SK-MEL-5 (cell line): ENCODE measurements at places on chromosomes 12 and 14. TPM values are rescaled to one million over a fixed set of nuclear protein-coding genes. Genes with fewer than 3 reads are reported as not detected.

DNA sequence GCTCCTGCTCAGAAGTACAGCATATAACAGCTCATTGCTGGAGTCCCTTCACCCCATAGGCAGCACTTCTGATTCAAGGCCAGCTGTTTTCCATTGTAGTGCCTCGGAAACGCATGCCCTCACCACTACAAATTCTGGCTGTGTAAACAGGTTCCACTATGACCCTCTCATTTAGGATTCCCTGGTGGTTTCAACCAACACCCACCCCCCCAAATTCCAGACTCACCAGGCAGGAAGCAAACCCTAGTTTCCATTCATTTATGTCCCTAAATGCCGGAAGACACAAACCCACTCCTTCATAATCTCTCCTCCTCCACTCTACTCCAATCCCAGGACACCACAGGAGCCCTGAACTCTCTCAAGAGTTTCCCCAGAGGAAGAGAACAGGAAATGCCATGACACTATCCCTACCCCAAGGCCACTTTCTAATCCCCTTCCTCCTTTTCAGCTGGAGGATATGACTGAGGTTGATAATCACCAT is 75.9 kb upstream of the TMPO start:
- peak; percentile 27 for DNase-seq

- no peak for DNase-seq
Measured at GRCh38 chr12:130632642-130633041, 83.5 kb downstream of the RIMBP2 start.

MGP gene
- total RNA-seq: 402 and 415 TPM in 2 replicates

KRT80 gene
- 0.11 TPM in 2 replicates for total RNA-seq

GRCh38 chr12:65879878-65880277 is 55.6 kb downstream of the HMGA2 start:
- peak; percentile 49 for DNase-seq

TAMALIN gene
- total RNA-seq: 25.5 and 26.7 TPM in 2 replicates

DNA sequence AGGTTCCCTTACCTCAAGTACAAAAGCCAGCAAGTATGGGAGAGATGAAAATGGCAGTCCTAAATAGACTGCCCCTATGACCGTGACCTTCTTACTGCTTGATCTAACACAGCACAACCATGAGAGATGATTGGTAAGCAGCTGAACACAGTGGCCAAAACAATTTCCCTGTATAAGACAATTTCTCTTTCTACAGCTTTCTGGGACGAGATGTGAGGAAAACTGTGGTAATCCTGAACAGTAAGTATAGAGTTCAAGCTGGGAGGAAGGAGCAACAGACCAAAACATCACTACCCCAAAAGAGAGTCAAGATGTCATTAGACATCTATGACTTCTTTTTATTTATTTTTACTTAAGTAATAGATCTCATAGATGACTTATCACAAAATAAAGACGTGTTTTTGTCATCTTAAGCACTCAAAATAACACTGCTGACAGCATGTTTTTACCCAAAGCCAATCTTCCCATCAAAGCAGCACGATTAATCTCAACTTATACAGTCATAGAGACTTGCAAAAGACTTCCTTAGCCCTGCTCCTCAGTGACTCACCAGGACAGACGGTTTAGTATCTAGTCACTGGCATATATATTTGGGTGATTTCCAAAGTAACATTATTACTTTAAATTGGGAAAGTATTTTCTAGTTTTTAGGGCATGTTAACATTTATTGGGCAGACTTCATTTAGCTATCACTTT is 3.7 kb downstream of the TMEM52B start:
- no peak for DNase-seq

- no peak for DNase-seq
Measured at GRCh38 chr12:11758510-11759493, 109.3 kb downstream of the ETV6 start.

GRCh38 chr12:89461649-89462612 is 62.7 kb downstream of the GALNT4 start:
- peak; percentile 87 for DNase-seq

- no peak for DNase-seq
Measured at GRCh38 chr14:55628426-55628825, 48.4 kb downstream of the KTN1 start.

DNA sequence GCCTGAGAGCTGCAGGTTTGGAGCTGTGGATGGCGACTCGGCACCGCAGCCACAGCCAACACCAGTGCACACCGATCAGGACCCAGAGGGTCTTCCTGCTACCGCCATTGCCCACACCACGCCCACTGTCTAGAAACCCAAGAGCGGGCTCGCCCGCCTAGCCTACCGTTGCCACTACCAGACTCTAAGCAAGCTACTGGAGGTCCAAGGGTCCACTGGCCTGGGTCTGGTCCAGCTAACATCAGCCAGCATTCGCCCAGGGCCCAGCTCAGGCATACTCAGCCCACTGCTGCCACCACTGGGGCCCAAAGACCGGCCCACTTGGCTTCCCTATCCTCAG is 30.5 kb upstream of the MON2 start:
- DNase-seq: no peak

OTOGL gene
- total RNA-seq: 2.7 and 3.1 TPM in 2 replicates

- DNase-seq: no peak
Measured at GRCh38 chr14:71231521-71232393, 324.5 kb downstream of the PCNX1 start.

DNA sequence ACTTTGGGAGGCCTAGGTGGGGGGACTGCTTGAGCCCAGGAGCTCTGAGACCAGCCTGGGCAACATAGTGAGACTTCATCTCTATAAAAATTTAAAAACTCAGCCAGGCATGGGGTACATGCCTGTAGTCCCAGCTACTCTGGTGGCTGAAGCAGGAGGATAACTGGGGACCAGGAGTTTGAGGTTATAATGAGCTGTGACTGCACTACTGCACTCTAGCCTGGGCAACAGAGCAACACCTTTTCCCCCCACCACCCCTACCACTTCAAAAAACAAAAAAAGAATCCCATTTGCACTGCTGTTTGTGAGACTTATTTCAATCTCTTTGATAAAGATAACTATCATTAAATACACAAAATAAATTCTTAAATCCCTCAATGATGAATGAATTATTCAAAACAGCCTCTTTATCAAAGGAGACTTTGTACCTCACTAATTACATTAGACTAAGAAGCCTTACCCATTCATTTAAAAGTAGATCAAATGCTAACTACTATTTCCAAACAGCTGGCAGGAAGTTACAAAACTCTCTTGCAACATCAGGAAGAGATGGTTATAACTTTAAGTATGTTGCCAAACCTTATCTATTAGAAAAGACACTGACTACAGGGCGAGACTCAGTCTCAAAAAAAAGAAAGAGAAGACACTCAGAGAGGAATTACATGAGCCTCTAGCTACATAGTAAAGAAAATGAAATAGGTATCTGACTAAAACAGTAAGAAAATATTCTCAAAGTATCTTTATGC is 14.7 kb downstream of the BLTP3B start:
- DNase-seq: no peak

GRCh38 chr12:124906606-124907261 is 7.7 kb downstream of the UBC start:
- peak; percentile 97 for DNase-seq

- no peak for DNase-seq
Measured at GRCh38 chr12:83168751-83169150, 482.0 kb downstream of the TMTC2 start.

PRIMA1 gene
- total RNA-seq: 0.95 and 1.0 TPM in 2 replicates

- DNase-seq: peak; percentile 69
Measured at GRCh38 chr14:51157012-51157411, 62.1 kb upstream of the TRIM9 start.

SERPINA12 gene
- not detected in 2 replicates for total RNA-seq

GRCh38 chr14:62027958-62028357 is 265.7 kb downstream of the SNAPC1 start:
- no peak for DNase-seq

GRCh38 chr12:66066137-66066928 is 64.2 kb downstream of the LLPH start:
- DNase-seq: peak; percentile 31

- DNase-seq: no peak
Measured at GRCh38 chr14:104172349-104172748, 34.0 kb downstream of the KIF26A start.

DNA sequence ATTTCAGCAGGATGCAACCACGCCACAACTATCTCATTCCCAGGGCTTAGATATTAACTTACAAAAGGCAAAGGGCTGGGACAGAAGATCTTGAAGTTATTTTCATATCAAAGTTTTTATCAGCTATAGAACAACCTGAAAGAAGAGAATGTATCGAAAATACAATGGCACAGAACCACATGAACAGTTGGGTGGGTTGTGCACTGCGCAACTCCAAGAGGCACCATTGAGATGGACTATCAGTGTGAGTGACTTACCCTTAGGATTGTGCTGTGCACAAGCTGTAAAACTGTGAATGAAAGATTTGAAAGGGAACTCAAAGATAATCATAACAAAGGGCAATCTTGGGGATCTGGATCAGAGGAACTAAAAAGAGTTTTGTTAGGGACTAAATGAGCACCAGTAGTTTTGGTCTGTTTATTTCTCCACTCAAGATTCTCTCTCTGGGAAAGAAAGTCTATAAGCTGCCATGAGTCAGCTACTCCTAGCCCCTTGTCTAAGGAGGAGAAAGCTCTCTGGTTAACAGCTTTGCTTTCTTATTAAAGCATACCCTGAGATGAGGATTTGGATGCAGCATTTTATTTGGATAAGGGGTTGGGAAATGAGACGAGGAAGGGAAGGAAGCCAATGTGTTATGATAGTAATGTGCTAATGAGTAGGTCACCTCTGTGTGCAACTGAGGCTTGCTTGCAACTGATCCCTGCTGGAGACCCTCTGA is 62.2 kb downstream of the TBX5 start:
- DNase-seq: no peak

SLC35E3 gene
- total RNA-seq: 5.5 and 8.6 TPM in 2 replicates

FZD10 gene
- not detected in 2 replicates for total RNA-seq

DNA sequence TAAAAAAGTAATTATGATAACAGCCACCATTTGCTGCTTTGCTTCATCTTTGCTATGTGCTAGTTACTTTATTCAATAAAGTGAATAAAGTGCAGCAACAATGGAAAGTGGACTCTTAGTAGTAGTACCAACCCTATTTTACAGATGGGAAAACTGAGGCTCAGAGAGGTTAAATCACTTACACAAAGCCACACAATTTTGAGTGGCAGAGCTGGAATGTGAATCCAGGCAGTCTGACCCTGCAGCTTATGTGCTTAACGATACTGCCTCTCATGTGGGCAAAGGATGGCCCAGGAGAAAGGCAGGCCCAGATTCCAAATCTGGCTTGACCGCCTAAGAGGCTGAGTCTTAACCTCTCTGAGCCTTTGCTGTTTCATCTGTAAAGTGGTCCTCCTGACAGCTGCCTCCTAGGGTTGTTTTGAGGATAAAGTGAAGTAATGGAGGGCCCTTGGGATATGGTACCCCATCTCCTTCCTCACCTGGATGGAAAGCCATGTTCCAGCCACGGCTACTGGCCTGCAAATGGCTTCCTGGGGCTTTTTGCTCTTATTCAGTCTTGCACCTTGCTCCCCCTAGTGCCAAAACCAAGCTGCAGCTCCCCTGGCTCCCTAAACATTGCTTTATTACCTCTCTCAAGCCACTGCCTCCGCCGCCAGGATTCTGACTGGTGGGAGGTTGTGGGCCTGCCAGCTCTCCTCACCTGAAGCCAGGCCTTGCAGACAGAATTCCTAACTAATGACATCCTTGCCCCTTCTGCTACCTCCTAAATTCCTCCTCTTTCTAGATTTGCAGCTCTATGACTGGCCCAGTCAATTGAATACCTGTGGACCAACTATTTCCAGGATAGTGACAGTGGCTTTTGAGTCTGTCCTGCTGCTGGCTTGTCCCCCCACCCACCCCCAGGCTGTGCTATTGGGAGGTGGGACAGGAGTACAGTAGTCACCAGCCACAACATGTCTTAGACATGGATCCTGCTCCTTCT is 283.3 kb upstream of the PWP1 start:
- DNase-seq: peak; percentile 81

- DNase-seq: no peak
Measured at GRCh38 chr12:100329800-100330199, 27.1 kb upstream of the SLC17A8 start.

KRT2 gene
- total RNA-seq: not detected in 2 replicates

- DNase-seq: no peak
Measured at GRCh38 chr14:104908303-104908702, 16.4 kb upstream of the PLD4 start.

GPR68 gene
- not detected in 2 replicates for total RNA-seq

DNA sequence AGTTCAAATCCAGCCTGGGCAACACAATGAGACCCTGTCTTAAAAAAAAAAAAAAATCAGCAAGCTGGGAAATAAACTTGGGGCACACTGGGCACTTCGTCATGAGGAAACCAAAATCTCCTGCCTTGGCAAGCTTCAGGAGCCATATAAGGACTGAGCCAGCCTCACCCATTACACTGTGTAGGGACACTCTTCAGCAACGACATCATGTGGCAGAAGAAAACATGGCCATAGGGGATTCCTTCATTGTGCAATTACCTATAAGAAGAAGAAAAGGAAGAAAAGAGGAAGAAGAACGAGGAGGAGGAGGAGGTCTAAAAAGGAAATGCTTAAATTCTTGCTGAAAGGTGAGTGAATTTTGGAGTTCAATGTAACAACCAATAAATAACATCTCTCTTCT is 26.1 kb upstream of the IFNG start:
- DNase-seq: no peak

PELI2 gene
- 3.2 and 3.6 TPM in 2 replicates for total RNA-seq

RNF31 gene
- total RNA-seq: 36.3 and 47.2 TPM in 2 replicates

BCL7A gene
- total RNA-seq: 11.7 and 14.4 TPM in 2 replicates

IL22 gene
- not detected in 2 replicates for total RNA-seq

ACSM4 gene
- total RNA-seq: not detected in 2 replicates

FGF6 gene
- not detected in 2 replicates for total RNA-seq

- peak; percentile 91 for DNase-seq
Measured at GRCh38 chr12:89556976-89557375, 31.1 kb upstream of the POC1B start.

DNA sequence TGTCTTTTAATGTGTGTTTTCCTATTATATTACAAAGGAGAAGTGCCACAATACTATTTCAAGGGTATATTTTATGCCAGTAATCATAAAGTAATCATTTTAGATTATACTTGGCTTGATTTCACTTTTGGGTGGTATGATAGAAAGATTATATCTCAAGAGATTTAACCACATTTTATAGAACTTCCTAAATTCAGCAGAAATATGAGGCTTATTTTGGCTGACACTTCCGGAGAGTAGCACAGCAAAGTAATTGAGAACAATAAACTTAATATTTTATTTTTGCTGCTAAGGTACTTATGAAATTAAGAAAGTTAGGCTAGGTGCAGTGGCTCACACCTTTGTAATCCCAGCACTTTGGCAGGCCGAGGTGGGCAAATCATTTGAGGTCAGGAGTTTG is 319.1 kb downstream of the NPAS3 start:
- DNase-seq: no peak

DNA sequence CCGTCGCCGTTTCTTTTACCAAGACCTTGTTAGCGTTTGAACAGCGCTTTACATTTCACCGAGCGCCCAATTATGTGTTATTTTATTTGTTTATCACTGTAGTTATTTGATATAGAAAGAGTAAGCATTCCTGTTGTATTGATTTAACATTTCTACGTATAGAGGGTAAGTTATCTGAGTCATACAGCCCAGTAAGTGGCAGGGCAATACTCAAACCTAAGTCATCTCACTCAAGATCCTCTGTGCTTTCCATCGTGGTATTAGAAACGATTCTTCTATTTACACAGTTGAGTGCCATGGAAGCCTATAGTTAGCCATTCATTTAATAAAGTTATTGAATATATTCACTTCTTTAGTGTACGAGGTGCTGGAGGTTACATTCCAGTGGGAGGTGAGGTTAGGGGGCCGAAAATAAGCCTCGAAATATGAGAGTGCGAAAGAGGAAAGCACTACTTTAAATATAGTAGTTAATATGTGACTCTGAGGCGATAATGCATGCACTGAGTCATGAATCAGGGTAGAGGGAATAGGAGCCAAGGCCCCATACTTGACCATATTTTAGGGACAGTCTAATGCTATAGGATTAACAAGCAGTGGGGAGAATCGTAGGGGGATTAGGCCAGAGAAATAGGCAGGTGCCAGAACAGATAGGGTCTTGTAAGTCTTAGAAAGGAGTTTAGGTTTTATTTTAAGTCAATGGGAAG is 629 bp downstream of the RAD51AP1 start:
- DNase-seq: no peak
